ENCODE measurements at places on chromosomes 1 and 21.

- DNase-seq = no peak
Observed at GRCh38 chr1:67916140-67916886, 83.0 kb upstream of the GNG12 start.

DNA sequence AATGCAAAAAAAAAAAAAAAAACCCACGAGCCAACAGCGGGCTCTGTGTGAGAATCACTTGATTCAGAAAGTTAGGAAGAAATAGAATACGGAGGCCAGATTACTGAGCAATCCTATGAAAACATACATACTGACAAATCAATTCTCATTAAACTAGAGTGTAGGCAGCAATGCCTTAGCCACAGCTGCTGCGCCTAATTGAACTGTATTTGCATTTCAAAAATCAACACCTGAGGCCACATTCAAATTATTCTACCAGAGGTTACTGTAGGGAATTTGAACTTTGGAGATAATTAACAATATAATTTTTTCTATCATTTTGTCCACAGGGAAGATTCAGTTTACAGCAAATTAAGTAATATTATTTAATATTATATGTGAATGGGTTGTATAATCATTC, 138.4 kb upstream of the PLD5 start:
- no peak for DNase-seq

DNA sequence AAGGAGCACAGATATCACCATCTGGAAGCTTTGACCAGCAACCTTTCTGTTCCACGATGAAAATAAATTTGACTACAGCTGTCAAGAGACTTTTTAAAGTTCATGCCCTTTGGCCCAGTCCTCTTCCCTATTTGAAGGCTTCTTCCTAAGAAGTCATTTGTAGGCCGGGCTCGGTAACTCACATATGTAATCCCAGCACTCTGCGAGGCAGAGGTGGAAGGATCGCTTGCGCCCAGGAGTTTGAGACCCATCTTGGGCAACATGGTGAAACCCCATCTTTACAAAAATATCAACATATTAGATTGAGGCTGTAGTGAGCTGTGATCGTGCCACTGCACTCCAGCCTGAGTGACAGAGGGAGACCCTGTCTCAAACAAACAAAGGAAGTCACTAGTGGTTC, 58.3 kb upstream of the IFFO2 start:
- DNase-seq = no peak

DNA sequence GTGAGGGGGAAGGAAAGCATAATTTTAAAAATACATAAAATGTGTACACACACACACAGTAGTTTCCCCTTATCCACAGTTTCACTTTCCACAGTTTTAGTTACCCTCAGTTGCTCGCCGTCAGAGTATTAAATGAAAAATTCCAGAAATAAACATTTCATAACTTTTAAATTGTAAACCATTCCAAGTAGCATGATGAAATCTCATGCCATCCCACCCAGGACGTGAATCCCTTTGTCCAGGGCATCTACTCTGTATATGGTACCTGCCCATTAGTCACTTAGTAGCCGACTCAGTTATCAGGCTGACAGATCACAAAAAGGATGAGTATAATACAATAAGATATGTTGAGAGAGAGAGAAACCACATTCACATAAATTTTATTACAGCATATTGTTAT, 36.2 kb downstream of the EPS15 start:
- DNase-seq = no peak

GRCh38 chr21:30437010-30437565, 3.0 kb upstream of the KRTAP15-1 start:
- no peak for DNase-seq

GRCh38 chr1:173914366-173914871, 2.7 kb downstream of the SERPINC1 start:
- no peak for DNase-seq

GRCh38 chr1:3509721-3510120, 55.3 kb downstream of the ARHGEF16 start:
- no peak for DNase-seq

DNA sequence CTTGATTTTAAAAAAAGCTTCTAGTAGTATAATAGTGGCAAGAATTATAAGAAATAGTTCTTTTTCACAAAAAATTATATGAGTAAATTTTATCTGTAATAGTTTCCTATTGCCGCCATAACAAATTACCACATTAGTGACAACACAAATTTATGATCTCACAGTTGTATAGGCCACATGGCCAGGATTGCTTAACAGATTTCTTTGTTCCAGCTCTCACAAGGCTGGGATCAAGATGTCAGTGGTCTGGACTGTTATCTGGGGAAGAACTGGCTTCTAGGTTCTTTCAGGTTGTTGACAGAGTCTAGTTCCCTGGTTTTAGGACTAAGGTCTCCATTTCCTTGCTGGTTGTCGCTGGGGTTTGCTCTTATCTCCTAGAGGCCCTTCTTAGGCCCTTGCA, 236.4 kb downstream of the USP25 start:
- DNase-seq = no peak
